ENCODE measurements at places on chromosomes 16 and 17.

DNA sequence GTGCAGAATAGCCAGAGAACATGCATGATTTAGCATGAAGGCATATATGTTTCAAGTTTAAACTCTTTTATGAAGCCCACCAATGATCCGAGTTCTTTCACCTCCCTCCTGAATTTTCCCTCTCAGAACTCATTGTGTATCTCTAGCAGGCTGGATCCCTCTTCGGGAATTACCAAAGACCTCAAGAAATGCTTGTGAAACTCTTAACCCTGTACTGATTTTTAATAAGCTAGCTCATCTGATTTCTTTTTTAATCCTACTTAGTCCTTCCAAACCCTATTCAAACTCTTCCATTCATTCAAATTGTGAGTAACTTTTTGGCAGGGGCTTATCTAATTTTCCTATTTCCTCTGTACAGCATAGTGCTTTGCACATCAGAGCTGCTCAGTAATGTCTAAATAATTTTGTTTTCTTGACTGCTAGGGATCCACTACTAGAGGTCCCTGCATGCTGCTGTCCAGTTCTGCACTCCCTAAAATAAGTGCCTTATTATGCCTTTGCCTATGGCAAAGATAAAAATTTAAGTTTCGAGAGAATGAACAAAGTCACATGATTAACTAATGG lies 723.8 kb downstream of the CDH11 start:
- no peak for DNase-seq

DNA sequence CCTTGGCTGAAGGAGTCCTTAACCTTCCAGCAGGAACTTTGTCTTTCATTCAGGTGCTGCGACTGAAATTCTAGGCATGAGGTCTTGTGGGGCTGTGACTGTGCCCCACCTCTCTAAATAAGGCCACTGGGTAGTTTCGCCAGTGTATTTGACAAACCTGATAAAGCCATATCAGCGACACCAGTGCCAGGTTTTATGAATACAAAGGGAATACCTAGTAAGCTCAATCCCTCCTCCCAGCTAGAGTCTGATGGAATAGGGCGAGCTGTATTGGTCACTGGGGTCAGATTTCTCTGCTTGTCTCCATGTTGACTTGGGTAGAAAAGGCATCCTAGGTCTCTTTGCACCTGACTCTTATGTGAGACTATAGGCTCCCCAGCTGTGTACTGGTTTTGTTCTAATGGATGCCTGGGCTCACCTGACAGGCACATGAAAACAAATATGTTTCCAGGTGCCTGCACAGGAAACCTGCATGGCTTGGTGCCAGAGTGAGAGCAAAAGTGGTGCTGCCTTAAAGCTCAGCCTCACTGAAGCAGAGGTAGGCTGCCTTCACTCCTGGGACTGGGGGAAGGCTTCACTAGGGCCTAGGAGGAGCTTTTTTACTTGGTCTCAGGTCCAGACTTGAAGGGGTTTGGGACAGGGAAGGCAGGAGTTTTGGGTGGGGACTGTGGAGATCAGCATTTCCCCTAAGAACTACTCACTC lies 8.3 kb downstream of the SLC7A6 start:
- no peak for DNase-seq

GRCh38 chr17:78408476-78409050 lies 30.1 kb downstream of the PGS1 start:
- no peak for DNase-seq

DNA sequence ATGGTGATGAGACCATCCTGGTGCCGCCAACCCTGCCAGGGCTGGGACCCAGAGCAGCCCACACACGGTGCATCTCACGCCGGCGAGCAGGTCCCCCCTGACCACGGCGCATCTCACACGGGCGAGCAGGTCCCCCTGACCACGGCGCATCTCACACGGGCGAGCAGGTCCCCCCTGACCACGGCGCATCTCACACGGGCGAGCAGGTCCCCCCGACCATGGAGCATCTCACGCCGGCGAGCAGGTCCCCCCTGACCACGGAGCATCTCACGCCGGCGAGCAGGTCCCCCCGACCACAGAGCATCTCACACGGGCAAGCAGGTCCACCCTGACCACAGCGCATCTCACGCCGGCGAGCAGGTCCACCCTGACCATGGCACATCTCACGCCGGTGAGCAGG lies 59.2 kb downstream of the MRM3 start:
- no peak for DNase-seq

GRCh38 chr16:81207076-81207475 lies 31.4 kb upstream of the BCO1 start:
- no peak for DNase-seq

DNA sequence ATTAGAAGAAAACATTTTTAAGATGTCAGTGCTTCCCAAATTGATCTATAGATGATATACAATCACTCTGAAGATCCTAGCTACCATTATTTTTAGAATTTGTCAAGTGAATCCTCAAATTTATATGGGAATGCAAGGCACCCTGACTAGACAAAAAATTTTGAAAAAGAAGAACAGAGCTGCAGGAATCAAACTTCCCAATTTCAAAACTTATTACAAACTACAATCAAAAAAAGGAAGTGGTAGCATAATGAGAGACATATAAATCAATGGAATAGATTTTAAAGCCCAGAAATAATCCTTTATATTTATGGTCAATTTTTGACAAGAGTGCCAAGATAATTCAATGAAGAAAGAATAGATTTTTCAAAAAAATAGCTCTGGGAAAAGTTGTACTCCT lies 198.3 kb upstream of the KCNJ16 start:
- DNase-seq: no peak

- DNase-seq: no peak
These were observed 84.8 kb upstream of the CPHXL start for GRCh38 chr16:75811020-75811634.

DNA sequence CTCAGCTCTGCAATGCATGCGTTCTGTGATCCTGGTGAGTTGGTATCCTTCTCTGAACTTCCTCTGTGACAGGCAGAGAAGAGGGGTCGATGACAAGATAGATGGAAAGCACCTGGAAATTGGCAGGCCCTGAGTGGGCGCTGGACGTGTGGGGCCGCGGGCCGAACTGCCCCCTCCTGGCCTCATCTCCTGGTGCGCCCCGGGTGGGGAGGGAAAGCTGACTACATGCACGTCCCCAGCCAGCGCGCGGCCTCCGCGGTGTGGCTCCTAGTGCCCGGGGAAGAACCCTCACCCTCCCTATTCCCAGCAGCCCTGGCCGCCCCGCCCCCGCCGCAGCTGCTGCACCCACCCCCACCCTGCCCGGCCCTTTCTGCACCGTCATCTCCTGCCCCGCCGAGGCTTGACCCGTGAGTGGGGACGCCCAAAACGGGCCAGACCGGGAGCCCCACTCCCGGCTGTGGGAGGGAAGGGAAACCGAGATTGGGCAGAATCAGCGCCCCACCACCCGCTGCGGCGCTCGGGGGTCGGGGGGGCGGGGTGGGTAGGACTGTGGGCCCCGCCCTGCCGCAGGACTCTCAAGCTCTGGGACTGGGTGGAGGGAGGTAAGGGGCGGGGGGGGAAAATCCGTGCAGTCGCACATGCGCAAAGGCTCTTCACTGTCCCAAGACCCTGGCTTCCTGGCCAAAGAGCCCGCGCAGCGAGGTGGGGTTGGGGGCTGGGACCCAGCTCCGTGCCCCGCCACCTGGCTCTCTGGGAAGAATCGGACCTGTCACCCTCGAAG lies at the start of gene NOL3:
Gene NOL3, plus strand, starts transcription at position 371 of the 781 bp plus-strand sequence.
- DNase-seq: no peak

GRCh38 chr17:18967916-18968315 lies 16.0 kb downstream of the SLC5A10 start:
- DNase-seq: no peak

GRCh38 chr16:87369796-87370719 lies 13.5 kb downstream of the FBXO31 start:
- DNase-seq: no peak

- DNase-seq: no peak
These were observed 73.1 kb downstream of the CDH13 start for GRCh38 chr16:82699711-82700495.

- DNase-seq: no peak
These were observed 19.2 kb downstream of the STRADA start for GRCh38 chr17:63722403-63722802.

- no peak for DNase-seq
These were observed 8.0 kb upstream of the NT5M start for GRCh38 chr17:17295141-17295540.

GRCh38 chr17:76219670-76220383 lies 20.5 kb downstream of the RNF157 start:
- DNase-seq: no peak

GRCh38 chr17:8700546-8700945 lies 44.1 kb downstream of the CCDC42 start:
- no peak for DNase-seq

DNA sequence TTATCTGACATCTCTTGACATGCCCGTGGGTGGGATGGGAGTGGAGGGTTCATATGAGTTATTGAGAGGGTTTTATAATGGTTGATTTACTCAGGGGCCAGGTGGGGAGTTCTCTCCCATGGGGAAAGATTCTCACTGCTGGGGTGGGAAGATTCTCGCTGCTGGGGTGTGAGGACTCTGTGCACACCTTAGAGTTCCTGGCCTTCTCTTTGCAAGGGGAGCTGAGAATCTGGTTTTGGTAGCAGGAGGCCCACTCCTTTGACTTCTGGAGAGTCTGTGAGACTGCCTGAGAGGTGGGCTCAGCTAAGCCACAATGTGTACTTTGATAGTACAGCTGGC lies 31.5 kb downstream of the TBX4 start:
- no peak for DNase-seq

GRCh38 chr17:79802736-79803420 lies 6.0 kb upstream of the CBX8 start:
- DNase-seq: no peak
